Activated naive CD8-positive, alpha-beta T cell treated with anti-CD3 and anti-CD28 coated beads, Interleukin-2, amount 50 U/mL, for 24 hours (primary cell): ENCODE measurements at places on chromosomes 5 and 9.

DNA sequence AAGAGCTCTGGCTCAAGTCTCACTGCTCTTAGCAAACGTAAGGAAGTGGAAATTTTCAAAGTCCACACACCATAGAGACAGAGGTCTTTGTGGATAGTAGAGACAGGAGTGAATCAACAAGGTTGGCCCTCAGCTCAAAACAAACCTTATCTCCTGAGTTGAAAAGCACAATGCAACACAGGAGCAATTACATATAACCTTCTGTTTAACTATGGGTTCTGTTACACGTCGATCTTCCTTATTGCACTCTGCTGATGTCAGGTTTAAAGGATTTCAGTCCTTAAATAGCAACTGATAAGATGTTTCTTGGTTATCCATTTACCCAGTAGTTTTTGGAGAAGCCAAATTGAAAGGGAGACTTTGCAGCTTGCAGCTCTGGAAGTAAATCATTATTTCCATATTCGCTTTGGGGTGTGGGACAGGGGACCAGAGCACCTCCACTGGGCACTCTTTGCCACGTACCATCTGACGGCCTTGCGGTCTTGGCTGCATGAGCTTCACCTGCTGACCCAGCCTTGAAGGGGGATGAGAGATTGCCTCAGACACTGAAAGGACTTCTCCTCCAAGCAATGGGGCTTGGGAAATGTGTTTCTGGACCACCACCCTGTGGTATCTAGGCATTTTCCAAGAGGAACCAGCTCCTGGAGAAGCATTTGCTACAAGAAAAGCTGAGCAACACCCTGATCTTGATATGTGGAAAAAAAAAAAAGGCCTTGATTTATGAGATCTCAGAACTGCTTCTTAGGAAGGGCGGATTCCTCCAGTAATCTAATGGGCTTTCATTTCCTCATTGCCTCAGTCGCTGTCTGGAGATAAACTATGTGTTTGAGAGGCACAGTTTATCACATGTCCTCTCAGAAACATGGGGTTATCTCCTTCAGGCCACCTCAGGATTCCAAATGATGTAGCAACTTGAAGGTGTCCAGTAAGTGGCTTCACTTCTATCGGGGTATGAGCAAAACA is 56.2 kb upstream of the ZNF622 start:
- H3K27ac ChIP-seq: peak overlapping the region; percentile 32
- DNase-seq: no peak
- H3K4me3 ChIP-seq: no peak overlapping the region
- H3K27me3 ChIP-seq: no peaks in the 10 kb centered on the region
- peaks cover 8% of the 10 kb centered on the region for H3K36me3 ChIP-seq

DNA sequence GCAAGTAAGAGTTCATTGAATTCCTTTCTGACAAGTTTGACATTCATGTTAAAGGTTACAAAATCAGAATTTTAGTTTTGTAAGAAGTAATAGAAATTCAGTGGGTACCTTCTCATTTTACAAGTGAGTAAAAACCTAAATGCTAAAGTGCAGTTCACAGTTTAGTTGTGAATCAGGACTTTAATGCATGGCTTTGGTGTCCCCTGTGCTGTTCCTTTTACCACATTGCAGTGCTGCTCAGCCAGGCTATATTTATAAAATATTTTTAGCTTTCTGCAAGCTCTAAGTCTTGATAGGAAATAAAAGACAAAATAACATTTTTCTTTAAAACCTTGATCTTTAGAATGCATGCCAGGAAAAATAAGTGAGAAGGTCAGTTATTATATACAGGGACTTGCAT is 26.3 kb downstream of the PAM start:
- no peak overlapping the region for H3K4me3 ChIP-seq
- H3K27me3 ChIP-seq: no peaks in the 10 kb centered on the region
- no peak for DNase-seq
- H3K27ac ChIP-seq: peak overlapping the region; percentile 75

DNA sequence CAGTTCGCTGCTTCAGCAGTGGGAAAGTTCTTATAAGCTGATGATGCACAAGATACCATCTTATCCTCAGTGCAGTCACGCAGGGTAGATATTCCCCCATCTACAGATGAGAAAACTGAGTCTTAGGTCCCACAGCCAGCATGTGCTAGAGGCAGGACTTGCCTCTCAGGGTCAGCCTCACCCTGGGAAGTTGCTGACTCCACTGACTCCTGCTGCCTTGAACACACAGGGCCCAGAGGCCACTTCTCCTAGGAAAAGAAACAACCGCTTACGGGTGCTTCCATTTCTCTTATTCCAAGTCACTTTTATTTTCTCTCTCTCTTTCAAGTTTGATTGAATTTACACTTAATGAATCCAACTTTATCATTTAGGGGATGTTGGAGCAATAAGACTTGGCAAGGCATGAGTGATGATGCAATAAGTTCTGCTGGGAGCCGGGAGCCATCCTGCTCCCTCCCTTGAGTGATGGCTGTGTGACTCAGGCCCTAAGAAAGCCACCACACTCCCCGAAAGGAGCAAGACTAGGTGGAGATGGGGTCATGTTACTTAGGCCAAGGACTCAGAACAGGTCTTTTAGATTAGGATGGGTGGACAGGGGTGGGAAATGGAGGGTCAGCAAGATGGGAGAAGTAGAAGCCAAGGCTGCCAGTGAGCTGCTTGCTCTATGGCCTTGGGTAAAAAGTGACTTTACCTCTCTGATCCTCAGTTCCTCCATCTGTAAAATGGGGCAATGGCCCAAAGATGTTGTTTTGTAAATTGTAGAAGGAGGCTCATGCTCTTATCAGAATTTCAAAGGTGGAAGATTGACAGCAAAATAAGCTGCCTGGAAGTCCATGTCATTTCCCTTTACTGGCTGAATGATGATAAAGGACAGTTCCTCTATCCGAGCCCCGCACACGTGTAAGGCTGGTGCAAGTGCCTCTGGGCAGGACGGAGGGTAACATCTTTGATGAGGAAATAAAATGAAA is 67.4 kb upstream of the ZNF618 start:
- peaks cover 1% of the 10 kb centered on the region for H3K4me1 ChIP-seq
- no peak overlapping the region for H3K4me3 ChIP-seq
- H3K27ac ChIP-seq: no peak overlapping the region
- peaks cover 18% of the 10 kb centered on the region for H3K27me3 ChIP-seq

GRCh38 chr5:1152771-1153282 is 41.0 kb upstream of the SLC12A7 start:
- no peak overlapping the region for H3K27ac ChIP-seq
- peaks cover 32% of the 10 kb centered on the region for H3K27me3 ChIP-seq
- no peaks in the 10 kb centered on the region for H3K36me3 ChIP-seq
- H3K4me3 ChIP-seq: no peak overlapping the region
- no peak for DNase-seq

GRCh38 chr5:63803165-63803564 is 159.1 kb downstream of the HTR1A start:
- H3K4me3 ChIP-seq: no peak overlapping the region
- no peak for DNase-seq
- H3K27me3 ChIP-seq: no peaks in the 10 kb centered on the region
- no peaks in the 10 kb centered on the region for H3K36me3 ChIP-seq

DNA sequence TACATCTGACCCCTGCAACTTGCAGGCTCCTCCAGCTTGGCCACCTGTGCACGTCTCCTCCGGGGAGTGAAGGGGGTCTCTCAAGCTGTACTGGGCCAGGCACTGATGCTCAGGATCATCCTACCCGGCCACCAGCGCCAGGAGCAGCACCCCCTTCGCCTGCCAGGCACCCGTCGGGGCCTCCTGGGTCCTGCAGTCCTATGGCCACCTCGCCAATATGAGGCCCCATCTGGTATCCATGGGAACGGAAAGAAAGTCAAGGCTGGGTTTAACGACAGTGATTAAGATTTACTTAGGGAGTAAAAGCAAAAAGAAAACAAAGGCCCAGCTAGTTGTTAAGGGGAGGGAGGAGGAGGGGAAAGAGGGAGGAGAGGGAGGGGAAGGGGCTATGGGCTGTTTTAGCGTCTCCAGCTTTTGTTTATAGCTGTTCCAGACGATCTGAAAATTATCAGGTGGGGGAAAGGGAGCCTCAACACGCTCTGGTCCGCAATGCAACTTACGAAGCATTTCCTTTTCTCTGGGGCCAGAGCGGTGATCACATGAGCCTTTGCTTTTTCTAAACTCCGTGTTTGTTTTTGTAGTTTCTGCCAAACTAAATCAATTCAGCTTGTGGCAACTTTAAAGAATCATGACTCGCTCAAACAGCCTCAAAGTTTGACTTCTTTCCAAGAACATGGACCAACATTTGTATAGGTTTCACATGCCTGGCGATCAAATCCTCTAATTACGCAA is 132.4 kb downstream of the ROR2 start:
- H3K27me3 ChIP-seq: peaks cover 4% of the 10 kb centered on the region
- H3K27ac ChIP-seq: no peak overlapping the region
- no peak for DNase-seq
- no peak overlapping the region for H3K4me3 ChIP-seq

DNA sequence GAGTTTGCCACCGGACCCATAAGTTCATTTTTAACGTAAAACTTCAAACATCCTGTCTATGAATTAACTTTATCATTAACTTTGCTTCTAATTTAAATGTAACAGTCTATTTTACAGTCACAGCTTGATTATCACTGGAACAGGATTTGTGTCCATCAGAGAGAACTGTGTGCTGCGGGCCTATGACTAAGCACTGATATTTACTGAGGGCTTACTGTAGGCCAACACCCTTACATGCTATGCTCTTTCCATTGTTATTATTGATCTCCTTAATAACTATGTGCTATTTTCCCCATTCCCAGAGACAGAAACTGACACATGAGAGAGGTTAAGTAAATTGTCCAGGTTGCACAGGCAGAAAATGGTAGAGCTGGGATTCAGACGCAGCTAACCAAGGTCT is 24.0 kb upstream of the GPR151 start:
- no peak for DNase-seq
- H3K36me3 ChIP-seq: no peaks in the 10 kb centered on the region
- H3K27ac ChIP-seq: no peak overlapping the region
- H3K27me3 ChIP-seq: peaks cover 3% of the 10 kb centered on the region
- no peaks in the 10 kb centered on the region for H3K4me1 ChIP-seq

DNA sequence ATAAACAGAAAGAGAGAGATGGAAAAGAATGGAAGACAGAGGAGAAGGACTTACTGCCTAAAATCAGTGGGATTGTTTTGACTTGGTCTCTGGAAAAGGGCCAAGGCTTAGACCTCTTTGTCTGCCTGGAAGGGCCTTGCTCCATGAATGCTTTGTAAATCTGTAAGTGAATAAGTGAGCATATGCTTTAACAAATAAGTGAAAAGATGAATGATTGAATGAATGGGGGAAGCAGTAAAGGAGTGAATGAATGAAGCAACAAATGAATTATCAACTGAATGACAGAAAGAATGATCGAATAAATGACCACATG is 5.5 kb downstream of the KCNIP1 start:
- peaks cover 25% of the 10 kb centered on the region for H3K27me3 ChIP-seq
- H3K36me3 ChIP-seq: no peaks in the 10 kb centered on the region
- no peaks in the 10 kb centered on the region for H3K4me1 ChIP-seq

GRCh38 chr5:141841378-141842180 is 36.6 kb downstream of the PCDH1 start:
- H3K4me1 ChIP-seq: peaks cover 18% of the 10 kb centered on the region
- H3K4me3 ChIP-seq: no peak overlapping the region
- no peaks in the 10 kb centered on the region for H3K36me3 ChIP-seq
- no peak for DNase-seq
- H3K27me3 ChIP-seq: no peaks in the 10 kb centered on the region

GRCh38 chr5:143159031-143159430 is 244.5 kb downstream of the NR3C1 start:
- no peaks in the 10 kb centered on the region for H3K4me1 ChIP-seq
- H3K27ac ChIP-seq: no peak overlapping the region
- peaks cover 20% of the 10 kb centered on the region for H3K36me3 ChIP-seq
- H3K27me3 ChIP-seq: no peaks in the 10 kb centered on the region
- H3K4me3 ChIP-seq: no peak overlapping the region

- no peaks in the 10 kb centered on the region for H3K36me3 ChIP-seq
- H3K4me3 ChIP-seq: no peak overlapping the region
- H3K27me3 ChIP-seq: no peaks in the 10 kb centered on the region
- peak; percentile 31 for DNase-seq
- peaks cover 42% of the 10 kb centered on the region for H3K4me1 ChIP-seq
Measured at GRCh38 chr5:132684922-132685720, 11.3 kb downstream of the IL4 start.

DNA sequence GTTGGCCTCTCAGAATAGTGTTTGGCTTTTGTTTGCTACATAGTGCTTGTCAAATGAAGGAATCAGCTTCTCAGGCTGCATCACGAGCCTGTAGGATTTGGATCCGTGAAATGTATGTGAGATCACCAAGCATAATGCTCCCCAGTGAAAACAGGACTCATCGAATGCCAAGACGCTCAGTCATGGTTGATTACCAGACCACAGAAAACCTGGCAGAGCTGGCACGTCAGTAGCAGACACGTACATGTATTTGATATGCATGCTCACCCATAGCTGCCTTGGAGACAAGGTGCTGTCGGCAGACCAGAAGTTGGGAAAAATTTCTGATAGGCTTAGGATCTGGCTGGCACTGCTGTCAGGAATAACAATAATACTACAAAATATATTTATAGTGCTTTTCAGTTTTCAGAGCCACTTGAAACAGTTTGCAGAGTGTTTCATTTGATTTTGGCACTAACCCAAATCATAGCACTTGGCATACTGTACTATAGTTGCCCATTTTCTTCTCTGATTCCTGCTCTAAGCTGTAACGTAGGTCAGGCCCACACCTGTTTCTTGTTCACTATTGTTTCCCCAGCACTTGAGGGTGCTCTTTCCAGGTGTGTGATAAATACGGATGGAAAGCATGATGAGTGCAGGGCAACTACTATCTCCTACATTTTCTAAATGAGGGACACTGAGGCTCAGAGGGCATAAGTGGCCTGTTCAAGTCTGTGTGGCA is 226.1 kb downstream of the NR3C1 start:
- H3K27ac ChIP-seq: no peak overlapping the region
- peaks cover 16% of the 10 kb centered on the region for H3K36me3 ChIP-seq
- H3K4me3 ChIP-seq: no peak overlapping the region
- H3K27me3 ChIP-seq: no peaks in the 10 kb centered on the region

DNA sequence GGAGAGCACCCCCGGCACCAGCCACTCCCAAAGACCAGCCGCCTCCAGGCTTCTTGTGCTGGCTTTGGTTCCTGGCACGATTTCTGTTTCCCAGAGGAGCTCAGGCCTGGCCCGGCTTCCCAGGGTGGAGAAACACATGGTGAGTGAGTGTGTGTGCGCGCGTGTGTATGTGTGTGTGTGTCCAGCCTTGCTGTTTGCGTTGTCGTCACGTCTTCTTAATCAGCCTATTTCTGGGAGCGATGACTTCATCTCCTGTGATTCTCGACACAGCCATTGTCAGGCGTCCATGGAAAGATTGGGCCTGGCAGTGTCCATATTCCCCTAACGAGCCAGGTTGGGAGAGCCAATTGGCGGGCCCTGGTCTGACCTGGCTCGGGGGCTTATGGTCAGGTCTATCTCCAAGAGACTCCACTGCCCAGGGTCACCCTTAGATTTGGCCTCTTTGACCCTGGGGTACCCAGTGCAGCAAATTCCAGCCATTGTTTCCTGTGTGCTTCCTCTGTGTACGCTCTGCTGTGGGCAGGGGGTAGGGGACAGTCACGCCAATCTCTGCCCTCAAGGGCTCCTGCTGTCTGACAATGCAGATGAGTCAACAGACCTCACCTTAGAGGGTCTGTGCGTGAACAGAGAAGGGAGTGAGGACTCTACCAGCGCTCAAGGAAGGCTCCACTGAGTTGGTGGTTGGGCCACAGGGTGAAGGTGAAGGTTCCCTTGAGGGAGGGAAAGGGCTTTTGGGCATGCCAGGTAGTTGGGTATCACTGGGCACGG is 73.8 kb downstream of the DAB2IP start:
- no peaks in the 10 kb centered on the region for H3K36me3 ChIP-seq
- no peak overlapping the region for H3K27ac ChIP-seq
- no peaks in the 10 kb centered on the region for H3K4me1 ChIP-seq
- DNase-seq: no peak
- H3K27me3 ChIP-seq: peaks cover 3% of the 10 kb centered on the region

- no peaks in the 10 kb centered on the region for H3K27me3 ChIP-seq
- H3K4me1 ChIP-seq: no peaks in the 10 kb centered on the region
- DNase-seq: no peak
- H3K4me3 ChIP-seq: no peak overlapping the region
- H3K36me3 ChIP-seq: no peaks in the 10 kb centered on the region
Measured at GRCh38 chr9:69465473-69465872, 140.5 kb downstream of the ENTREP1 start.
